ENCODE measurements at places on chromosomes 11 and 22.

- DNase-seq, result no peak
Observed at GRCh38 chr11:65645710-65646109, 7.8 kb downstream of the SIPA1 start.

GRCh38 chr11:62546929-62547625, 471 bp upstream of the AHNAK start:
- DNase-seq, result no peak

- DNase-seq, result no peak
Observed at GRCh38 chr11:45737056-45737455, 67.9 kb upstream of the SLC35C1 start.

GRCh38 chr11:8335683-8336082, 72.0 kb upstream of the LMO1 start:
- DNase-seq, result no peak

- no peak for DNase-seq
Observed at GRCh38 chr11:8389029-8389996, 125.6 kb upstream of the LMO1 start.

DNA sequence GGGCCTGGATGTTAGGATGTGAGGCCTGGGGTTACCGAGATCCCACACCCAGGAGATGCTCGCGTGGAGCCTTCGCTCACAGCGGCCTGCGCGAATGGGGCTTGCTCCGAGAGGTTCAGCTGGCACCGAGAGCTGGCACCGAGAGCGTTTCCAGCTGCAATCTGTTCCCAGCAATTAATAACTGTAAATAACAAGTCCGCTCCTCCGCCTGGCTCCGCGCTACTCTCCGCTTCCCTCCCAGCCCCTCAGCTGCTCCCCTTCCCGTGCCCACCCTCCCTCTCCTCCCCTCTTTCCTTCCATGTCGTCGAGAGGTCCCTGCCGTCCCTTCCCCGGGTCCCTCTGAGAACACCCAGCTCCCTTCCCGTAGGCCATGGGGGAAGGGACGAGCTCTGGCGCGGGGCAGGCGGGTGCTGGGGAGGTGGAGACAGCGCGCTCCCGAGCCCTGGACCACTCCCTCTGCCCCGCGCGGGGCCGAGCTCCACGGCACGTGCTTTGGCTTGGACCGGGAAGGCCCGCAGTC, 110.8 kb downstream of the WNT7B start:
- no peak for DNase-seq

GRCh38 chr22:24186352-24186740, 5.1 kb downstream of the SUSD2 start:
- DNase-seq, result no peak

GRCh38 chr11:30710221-30710620, 124.1 kb upstream of the MPPED2 start:
- no peak for DNase-seq

- no peak for DNase-seq
Observed at GRCh38 chr11:14541192-14541947, 21.2 kb upstream of the PSMA1 start.

DNA sequence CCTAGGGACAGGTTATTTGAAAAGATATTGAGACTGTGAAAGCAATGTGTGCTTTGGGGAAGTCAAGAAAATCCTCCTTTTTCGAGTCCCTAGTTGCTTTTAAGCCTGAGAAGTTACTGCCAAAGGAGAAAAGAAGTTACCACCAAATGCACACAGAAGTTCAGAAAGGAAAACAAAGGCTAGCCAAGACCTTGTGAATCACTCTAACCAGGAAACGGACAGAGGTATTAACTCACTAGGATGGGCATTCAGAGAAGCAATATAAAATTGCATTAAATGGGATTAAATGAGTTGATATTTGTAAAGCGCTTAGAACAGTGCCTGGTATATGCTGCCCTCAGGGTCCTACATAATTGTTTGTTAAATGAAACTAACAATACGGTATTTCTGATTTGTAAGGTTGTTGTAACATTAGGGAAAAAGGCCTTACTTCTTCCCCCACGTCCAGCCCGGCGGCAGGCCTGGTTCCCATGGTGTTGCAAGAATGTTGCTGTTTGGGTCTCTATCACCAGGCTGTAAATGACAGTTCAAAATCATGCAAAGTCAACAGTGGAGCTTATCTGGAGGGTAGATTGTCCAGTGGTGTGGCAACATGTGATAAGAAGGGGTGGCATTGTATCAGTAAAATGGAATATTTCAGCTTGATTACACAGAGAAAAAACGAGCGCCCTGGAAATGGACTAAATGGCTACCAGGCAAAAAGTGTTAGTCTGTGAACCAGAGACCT, 7.1 kb downstream of the TMA7B start:
- DNase-seq, result no peak

- DNase-seq, result no peak
Observed at GRCh38 chr11:104995001-104995408, 26.6 kb upstream of the CASP4 start.

DNA sequence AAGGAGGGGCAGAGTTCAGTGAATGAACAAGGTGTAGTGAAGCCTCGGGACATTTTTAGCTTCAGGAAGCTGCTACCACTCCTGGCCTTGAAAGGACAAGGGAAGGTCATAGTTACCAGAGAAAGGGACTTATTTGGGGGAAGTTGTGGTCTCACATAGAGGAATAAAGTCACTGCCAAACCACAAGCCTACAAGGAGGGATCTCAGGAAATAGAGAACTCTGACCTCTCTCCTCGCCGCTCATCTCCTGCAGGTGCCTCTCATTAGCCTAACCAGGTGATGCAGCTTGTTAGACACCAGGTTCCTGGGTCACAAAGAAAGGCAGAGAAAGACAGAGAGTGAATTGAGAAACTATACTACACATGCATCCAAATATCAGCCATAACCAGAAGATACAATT, 14.3 kb upstream of the TOLLIP start:
- DNase-seq, result no peak

- no peak for DNase-seq
Observed at GRCh38 chr11:43234881-43235280, 76.9 kb upstream of the API5 start.

GRCh38 chr11:118338637-118339061, 3.9 kb downstream of the CD3D start:
- peak; percentile 94 for DNase-seq

DNA sequence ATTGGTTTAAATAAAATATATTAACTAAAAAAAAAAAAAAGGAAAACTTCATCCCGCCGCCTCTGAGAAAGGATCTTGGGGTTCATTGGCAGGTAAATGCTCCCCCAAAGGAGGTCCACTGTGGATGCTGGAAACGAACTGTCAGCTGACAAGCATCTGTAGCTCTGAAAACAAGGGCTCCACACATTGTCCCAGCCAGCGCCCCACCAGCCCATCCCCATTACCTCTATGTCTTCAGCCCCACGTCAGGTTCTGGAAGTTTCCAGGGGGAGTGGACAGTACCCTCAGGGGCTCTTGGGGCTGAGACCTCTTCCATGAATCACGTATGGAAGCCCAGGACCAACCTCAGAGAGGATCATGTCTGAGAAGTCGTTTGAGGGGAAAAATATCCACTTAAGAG, 66.4 kb upstream of the WNT7B start:
- peak; percentile 50 for DNase-seq
